ENCODE measurements at places on chromosomes 7 and 10. TPM values are rescaled to one million over a fixed set of nuclear protein-coding genes. Genes with fewer than 3 reads are reported as not detected.

Gene LMTK2
- polyA plus RNA-seq: 0.76 TPM

Gene APBB1IP
- polyA plus RNA-seq: 30.6 TPM

GRCh38 chr10:91708174-91708861, 75.4 kb upstream of the PPP1R3C start:
- DNase-seq: no peak

GRCh38 chr10:96333101-96333500, 25.7 kb downstream of the OPALIN start:
- DNase-seq: no peak

DNA sequence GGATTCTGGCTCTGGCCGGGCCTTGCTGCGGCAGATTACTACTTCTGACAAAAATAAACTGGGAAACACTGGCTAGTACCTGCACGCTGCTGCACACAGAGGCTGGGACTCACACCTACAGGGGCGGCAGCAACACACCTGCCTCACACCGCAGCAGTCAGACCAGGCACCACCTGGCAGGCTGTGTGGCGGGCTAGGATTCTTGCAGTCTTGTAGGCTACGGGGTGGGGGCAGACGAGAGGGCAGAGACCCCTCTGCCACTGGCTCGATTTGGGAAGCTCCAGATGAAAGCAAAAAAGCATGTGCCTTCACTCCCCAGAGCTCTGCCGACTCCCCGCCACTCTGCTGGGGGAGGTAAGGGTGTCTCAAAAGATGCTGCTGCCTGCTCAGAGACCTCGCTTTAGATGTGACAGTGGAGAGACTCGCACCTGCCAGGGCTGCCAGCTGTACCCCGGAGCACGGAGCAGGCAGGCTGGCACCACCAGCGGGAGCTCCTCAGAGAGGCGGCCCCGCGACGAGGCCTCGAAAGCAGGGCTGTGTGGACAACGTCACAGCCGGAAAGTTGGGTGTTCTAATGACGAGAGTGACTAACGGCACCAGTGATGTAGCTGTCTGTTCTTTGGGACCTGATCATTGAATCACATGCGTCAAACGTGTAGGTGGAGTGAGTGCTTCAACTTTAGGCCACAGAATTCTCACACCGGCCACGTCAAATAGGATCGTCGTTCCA, 250.5 kb downstream of the ZMYND11 start:
- no peak for DNase-seq

GRCh38 chr7:146411975-146412374, 295.4 kb downstream of the CNTNAP2 start:
- DNase-seq: no peak

Gene PTPN20
- polyA plus RNA-seq: 0.67 TPM

Gene GIMAP7
- polyA plus RNA-seq: 557 TPM

- no peak for DNase-seq
These were observed 19.7 kb upstream of the CALCR start for GRCh38 chr7:93594250-93594649.

DNA sequence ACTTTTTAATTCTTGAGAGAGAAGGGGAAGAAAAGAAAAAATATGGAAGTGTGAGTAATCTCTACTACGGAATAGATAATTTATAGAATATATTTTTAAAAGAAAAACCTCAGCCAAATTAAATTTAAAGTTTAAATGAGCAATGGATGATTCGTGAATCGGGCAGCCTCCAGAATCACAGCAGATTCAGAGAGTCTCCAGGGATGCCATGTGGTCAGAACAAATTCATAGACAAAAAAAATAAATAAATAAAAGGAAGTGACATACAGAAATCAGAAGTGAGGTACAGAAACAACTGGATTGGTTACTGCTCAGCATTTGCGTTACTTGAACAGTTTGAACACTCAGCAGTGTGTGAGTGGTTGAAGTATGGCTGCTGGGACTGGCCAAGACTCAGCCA, 53.0 kb downstream of the PHYHIPL start:
- no peak for DNase-seq

Gene PRSS37
- polyA plus RNA-seq: not detected

Gene GRM8
- polyA plus RNA-seq: not detected

DNA sequence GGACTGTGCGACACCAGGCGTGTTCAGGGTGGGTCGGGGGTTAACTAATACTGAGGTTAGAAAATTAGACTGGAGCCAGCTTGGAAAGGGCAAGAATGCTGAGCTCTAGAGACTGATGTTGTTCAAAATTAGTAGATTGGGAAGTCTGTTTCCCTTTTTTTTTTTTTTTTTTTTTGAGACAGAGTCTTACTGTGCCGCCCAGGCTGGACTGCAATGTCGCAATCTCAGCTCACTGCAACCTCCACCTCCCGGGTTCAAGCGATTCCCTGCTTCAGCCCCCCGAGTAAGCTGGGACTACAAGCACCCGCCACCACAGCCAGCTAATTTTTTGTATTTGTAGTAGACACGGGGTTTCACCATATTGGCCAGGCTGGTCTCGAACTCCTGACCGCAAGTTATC, 2.7 kb upstream of the CPVL start:
- no peak for DNase-seq

- DNase-seq: no peak
These were observed 80.5 kb downstream of the C10orf105 start for GRCh38 chr10:71638822-71639719.
